ENCODE measurements at places on chromosomes 1 and 21. TPM values are rescaled to one million over a fixed set of nuclear protein-coding genes. Genes with fewer than 3 reads are reported as not detected.
A peak's percentile ranks its signal among the peaks of the same experiment; 100 is the strongest.

NMNAT1 gene
- 9.1 TPM for total RNA-seq

DNA sequence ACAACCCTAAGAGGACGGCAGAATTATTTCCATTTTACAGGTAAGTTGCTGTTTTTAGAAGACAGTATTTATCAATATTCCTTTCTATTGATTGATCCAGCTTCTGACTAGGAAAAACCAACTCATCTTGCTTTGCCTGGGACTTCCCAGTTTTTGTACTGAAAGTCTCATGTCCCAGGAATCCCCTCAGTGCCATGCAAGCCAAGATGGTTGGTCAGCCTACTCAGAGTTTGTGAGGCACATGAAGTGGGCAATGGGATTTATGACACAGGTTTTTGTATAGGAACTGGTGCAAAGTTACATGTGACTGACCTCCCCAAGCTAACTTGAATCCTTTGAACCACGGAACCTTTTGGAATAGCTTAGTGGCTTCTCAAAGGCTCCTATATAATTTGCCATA lies 45.5 kb downstream of the GNG12 start:
- DNase-seq, result no peak

- no peak for DNase-seq
These were observed 5.2 kb upstream of the GPR161 start for GRCh38 chr1:168141871-168142385.

GRCh38 chr1:232183266-232183800 lies 446.6 kb downstream of the SIPA1L2 start:
- no peak for DNase-seq

GRCh38 chr1:108057541-108057940 lies 92.6 kb upstream of the VAV3 start:
- peak; percentile 34 for DNase-seq

- no peak for DNase-seq
These were observed 36.9 kb upstream of the GPR37L1 start for GRCh38 chr1:202085682-202086373.

Measured in foreskin keratinocyte (primary cell).